Stimulated activated CD8-positive, alpha-beta memory T cell treated with anti-CD3 and anti-CD28 coated beads, Interleukin-4, amount 100 ng/mL, for 1 hour (primary cell): ENCODE measurements at places on chromosomes 16 and 17.

GRCh38 chr17:37752482-37752881, 7.6 kb upstream of the HNF1B start:
- DNase-seq = no peak

- DNase-seq = peak; percentile 92
Observed at GRCh38 chr17:7403977-7404736, at the start of gene TMEM256. Gene TMEM256 (minus strand): TSS chr17:7404097. CDS start chr17:7404084, 13 bp downstream.

DNA sequence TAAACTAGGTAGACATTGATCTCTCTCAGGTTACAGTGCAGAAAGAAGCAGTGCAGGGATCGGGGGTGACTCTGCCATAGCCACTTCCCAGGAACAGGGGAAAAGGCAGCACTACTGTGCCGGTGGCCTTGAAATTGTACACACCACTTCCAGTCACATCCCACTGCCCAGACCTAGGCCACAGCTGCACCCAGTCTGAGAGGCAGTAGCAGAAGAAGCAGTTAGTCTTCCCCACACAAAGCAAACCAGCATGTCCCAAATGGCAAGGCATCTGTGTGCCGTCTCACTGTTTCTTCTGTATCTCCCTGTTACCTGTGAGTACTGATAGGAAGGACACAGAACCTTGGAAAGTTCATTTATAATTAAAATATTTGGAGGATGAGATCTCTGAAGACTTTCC, 47.0 kb downstream of the TMC6 start:
- no peak for DNase-seq

- no peak for DNase-seq
Observed at GRCh38 chr16:78664811-78665772, 565.6 kb downstream of the WWOX start.

- DNase-seq = no peak
Observed at GRCh38 chr17:32949181-32949580, 21.2 kb downstream of the TMEM98 start.

DNA sequence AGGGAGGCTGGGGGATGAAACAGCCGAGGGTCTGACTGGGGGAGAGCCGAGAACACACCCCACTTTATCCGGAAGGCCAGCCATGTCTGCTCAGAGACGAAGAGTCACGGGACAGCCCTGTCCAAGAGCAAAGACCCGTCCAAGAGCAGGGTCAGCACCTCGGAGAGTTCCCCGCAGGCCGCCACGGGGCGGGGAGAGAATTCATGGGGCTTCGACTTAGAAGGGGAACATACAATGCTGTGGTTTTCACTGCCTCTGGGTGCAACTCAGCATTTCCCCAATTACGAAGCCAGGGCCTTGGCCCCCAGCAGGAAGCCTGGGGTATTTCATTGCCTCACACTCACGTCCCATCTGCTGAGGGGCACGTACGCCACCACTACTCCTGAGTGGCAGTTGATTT, 59.3 kb downstream of the JPH3 start:
- no peak for DNase-seq

DNA sequence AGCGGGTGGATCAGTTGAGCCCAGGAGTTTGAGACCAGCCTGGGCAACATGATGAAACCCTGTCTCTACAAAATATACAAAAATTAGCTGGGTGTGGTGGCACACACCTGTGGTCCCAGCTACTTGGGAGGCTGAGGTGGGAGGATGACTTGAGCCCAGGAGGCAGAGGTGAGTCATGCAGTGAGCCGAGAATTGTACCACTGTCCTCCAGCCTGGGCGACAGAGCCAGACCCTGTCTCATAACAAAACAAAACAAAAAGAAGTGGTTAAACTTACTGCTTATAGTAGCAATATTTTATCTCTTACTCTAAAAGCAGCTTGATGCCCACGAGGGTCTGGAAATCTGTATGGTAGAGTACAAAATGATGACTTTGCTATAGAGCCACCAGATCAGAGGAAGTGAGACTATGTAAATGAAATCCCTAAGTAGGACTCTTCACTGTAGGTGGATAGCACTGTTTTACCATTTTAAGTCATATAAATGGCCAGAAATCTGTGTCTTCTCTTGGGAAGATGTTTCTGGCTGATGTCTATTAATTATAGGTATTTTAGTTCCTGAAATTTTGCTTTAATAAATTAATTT, 60.4 kb upstream of the MRC2 start:
- no peak for DNase-seq

GRCh38 chr16:17366299-17366961, 104.3 kb downstream of the XYLT1 start:
- DNase-seq = no peak

- DNase-seq = no peak
Observed at GRCh38 chr17:79353548-79353947, 257.3 kb downstream of the RBFOX3 start.

GRCh38 chr16:28504707-28505404, 1.8 kb downstream of the IL27 start:
- no peak for DNase-seq

DNA sequence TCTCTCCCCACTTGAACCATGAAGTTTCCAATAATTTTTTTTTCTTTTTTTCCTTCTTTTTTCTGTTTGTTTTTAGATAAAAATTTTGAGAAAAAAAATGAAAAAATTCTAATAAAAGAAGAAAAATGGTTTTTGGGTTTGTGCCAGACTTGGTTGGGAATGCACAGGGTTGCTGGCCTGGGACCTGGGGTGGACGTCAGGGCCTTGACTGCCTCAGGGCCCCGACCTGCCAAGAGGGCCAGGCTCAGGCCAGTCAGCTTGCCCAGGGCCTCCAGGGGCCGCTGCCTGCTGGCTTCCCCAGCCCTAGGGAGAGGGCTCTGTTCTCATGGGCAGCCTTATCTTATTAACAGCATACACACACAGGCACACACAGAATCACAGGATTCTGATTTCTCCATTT, 6.5 kb downstream of the TBX6 start:
- DNase-seq = no peak

GRCh38 chr16:2795395-2796143, 2.7 kb upstream of the PRSS41 start:
- no peak for DNase-seq

DNA sequence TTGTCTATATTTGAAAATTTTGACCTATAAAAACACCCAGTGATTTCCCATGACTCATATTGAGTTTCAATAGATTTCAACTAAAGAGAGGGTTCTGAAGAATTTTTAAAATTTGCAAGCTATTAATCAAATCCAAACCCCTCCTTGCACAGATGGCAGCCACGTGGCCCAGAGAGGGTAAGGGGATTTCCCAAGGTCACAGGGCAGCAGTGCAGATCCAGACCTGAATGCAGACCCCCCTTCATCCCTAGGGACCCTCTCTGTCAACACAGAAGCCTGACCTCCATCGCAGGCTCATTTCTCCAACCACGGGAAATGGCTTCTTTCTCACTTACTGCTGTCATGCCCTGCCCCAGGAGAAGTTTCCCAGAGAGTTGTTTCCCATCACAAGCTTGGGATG, 24.7 kb upstream of the CES5A start:
- DNase-seq = no peak

- DNase-seq = no peak
Observed at GRCh38 chr17:63961355-63962212, 11.1 kb downstream of the SCN4A start.

DNA sequence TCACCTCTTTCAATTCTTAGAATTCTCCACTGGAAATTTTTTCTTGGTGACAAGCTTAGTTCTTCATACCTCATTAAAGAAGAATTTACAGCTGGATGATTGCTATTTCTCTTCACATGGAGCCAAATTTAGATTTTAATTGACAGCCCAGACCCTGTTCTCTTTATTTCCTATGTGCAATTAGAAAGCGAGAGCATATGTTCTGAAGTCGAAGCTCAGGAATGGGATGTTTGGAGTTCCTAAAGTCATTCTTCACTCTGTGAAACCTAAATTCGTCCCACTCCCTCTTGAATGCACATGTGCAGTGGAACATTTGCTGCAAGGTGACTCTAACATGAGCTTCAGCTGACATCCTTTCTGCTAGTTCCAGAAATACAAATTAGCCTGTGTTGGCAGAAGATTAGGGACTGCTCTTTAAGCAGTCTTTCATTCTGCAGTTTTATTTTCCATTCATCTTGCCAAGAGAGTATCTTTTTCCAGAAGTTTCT, 129.3 kb upstream of the KCNJ16 start:
- no peak for DNase-seq

DNA sequence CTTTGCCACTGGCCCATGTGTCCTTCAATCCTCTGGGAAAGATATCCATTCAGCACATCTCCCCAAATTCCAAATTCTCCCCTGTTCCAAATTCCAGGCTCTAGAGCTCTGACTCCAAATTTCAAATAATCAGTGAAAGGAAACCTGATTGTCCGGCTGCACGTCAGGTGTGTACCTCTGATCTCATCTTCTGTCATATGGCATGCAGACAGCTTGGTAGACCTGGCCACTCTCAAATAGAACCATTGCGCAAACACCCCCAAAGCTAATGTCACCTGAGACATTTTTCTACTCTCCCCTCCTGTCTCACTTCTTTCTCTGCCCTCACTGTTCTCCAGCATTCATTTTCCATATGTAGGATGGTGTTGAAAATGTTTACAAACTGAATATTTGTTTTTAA, 337.0 kb upstream of the DYNLRB2 start:
- no peak for DNase-seq

GRCh38 chr16:12324152-12324551, 347.6 kb downstream of the SNX29 start:
- no peak for DNase-seq

DNA sequence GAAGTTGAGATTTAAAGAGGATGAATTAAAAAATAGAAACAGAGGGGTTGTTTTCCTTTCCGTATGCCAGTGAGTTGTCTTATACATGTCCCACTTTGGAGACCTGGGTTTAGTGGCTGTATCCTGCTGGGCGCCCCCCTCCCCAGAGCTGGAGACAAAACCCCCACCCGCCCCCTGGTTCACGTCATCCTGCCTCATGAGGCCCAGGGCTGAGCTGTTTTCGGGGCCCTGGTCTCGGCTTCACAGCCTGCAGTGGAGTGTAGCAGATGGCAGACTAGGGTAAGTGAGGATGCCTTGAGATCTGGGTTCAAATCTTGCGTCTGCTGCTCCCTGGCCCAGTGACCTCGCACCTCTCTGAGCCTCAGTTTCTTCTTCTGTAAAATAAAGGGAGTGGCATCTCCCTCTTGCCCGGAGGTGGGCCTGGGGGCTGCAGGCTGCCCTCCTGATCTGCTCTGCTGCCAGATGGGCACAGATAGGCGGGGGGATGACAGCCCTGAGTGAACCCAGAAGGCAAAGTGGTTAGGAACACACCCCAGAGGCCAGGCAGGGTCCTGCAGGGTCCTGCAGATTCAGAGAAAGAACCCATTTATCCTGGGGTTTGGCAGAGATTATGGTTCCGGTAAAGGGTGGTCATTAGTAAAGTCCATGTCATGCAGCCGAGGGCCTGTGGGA, 45.1 kb downstream of the SOCS3 start:
- DNase-seq = no peak

DNA sequence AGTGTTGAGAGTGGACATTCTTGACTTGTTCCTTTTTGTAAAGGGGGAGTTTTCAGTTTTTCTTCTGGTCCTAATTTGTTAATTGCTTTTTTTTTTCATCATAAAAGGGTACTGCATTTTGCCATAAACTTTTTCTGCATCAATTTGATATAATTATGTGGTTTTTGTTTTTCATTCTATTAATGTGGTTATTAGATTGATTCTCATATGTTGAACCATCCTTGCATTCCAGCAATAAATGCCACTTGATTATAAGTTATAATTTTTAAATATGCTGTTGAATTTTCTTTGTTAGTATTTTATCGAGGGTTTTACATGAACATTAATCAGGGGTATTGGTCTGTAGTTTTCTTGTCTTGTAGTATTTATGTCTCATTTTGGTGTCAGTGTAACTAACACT, 87.2 kb upstream of the SMIM36 start:
- DNase-seq = no peak

- no peak for DNase-seq
Observed at GRCh38 chr16:8808009-8808408, 10.4 kb downstream of the PMM2 start.

- DNase-seq = no peak
Observed at GRCh38 chr17:48549281-48549630, 4.3 kb upstream of the HOXB2 start.

DNA sequence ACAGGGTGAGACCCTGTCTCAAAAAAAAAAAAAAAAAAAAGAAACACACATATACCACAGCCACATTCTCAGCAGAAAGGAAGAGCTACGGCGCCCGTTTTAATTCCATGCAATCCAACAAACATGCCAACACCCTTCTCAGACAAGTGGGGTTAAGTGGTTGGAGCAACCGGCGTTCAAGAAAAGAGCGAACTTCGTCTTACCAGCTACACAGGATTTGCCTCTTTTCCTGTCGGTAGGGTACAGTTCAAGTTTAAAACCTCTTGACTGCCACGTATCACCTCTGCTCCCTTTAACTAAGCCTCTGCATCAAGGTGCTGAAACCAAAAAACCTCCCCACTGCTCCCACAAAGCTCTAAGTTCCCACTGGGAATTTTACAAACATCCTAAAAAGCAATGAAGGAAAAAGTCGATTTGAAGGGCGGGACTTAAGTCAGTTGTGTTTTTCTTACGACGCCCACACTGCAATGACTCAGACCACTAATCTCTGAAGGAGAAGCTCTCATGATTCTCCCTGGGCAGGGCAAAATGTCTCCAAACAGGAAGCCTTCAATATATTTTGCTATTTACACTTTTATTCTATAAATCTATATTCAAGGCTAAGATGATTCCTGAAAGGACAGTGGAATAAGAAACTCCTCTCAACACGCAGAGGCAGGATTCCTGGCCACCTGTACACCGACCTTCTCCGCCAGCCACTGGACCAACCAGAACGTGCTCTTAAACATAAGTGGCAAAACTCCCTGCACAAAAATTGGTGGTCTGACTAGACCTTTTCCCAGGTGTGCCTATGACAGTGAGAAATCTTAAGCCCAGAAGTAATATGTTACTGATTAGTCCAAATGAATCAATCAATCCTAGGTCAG, 18.8 kb downstream of the SRP68 start:
- no peak for DNase-seq

- no peak for DNase-seq
Observed at GRCh38 chr16:83494459-83494858, 313.3 kb upstream of the HSBP1 start.

DNA sequence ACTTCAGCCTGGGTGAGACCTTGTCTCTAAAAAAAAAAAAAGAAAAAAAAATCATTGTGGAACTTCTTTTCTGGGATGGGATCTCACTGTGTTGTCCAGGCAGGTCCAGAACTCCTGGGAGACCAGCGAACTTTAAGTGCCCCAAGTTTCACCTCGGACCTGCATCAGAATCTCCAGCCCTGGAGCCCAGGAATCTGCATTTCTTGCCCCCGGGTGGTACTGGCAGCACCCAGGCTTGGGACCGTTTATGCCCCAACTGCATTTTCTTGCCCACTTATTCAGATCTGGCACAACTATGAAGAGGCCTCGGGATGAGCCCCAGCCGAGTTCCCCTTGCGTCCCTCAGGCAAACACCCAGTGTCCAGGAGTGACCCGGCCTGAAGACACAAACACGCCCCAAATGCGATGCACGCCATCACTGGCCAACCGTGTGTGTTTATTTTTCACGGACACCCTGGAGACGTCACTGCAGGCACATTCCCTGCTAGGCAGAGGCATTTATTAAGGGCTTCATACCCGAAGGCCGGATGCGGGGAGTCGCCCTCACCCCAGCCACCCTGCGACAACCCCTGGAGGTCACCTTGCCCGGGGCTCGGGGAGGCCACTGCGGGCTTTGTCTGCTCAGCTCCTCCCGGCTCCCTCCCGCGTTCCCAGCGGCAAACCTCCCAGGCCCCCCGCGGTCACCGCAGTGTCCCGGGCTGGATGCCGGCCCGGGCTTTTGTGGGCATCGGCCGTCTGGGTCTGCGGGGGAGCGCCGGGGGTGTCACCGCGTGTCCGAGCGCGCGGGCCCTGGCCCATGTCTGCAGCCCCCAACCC, 684 bp upstream of the SPIRE2 start:
- DNase-seq = no peak

- no peak for DNase-seq
Observed at GRCh38 chr16:59535298-59535697, 801.2 kb upstream of the GOT2 start.

- no peak for DNase-seq
Observed at GRCh38 chr16:29663807-29664090, 702 bp downstream of the SPN start.
